Stimulated activated CD4-positive, alpha-beta T cell treated with anti-CD3 and anti-CD28 coated beads, Interleukin-1b, Interleukin-23, amount 100 ng/mL, for 1 hour (primary cell): ENCODE measurements at places on chromosomes 3 and 15.

GRCh38 chr3:69775751-69776150 lies 36.5 kb downstream of the MITF start:
- no peak for DNase-seq

- DNase-seq, result no peak
Measured at GRCh38 chr15:51842852-51843737, 13.6 kb downstream of the TMOD3 start.

GRCh38 chr15:42020713-42021273 lies at the start of gene PLA2G4E:
TSS of gene PLA2G4E (minus strand) at chr15:42021042. CDS start at chr15:42021030, 12 bp downstream.
- DNase-seq, result no peak

DNA sequence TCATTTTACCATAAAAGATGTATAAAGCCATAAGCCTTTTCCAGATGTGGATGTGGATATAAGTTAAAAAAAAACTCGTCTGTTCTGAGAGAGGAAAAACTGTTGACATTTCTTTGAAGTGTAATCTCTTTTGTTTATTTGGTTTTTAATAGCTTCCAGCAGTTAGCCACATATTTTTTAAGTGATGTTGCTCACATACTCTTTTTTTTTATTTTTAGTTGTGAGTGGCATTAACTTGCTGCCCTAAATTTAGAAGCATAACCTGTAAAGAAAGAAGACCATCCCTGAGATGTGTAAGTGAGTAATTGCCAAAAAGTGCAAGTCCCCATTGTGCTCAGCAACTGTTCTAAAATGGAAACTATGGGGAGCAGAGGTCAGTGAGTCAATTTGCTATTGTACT lies 415.9 kb upstream of the MDFIC2 start:
- no peak for DNase-seq

GRCh38 chr15:85534031-85534430 lies 153.6 kb downstream of the AKAP13 start:
- DNase-seq, result no peak

- DNase-seq, result no peak
Measured at GRCh38 chr15:32831485-32831884, 113.7 kb downstream of the GREM1 start.

DNA sequence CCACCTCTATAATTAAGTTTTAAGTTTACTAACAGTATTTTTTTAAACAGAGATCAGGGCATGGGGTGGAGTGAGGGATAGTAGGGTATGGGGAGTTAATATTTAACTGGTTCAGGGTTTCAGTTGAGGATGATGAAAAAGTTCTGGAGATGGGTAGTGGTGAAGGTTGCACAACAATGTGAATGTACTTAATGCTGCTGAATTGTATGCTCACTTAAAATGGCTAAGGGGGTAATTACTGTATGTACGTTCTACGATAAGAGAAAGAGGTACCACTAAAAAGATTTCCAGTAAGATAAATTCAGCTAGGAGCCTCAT lies 101.4 kb downstream of the TNIK start:
- DNase-seq, result no peak

- DNase-seq, result no peak
Measured at GRCh38 chr15:96837241-96837970, 506.9 kb downstream of the NR2F2 start.

- DNase-seq, result no peak
Measured at GRCh38 chr3:126009181-126009580, 40.2 kb downstream of the ROPN1B start.

- no peak for DNase-seq
Measured at GRCh38 chr3:109382588-109382987, 45.2 kb upstream of the DPPA4 start.

- DNase-seq, result no peak
Measured at GRCh38 chr15:71888797-71889196, 78.4 kb downstream of the NR2E3 start.

DNA sequence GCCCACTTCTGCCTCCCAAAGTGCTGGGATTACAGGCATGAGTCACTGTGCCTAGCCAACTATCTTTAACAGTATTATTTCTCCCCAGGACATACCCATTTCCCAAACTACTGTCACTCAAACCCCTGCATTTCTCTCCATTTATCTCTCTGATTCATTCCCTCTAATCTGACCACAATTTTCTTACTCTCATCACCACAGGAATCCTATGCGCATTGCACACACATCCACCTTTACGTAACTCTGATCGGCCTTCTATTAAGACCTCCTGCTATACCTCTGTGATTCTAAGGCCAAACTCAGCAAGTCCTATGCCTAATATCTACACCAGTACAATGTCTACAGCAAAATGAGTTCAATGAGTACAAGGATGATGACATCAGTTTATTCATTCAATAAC lies 235.0 kb downstream of the ULK4 start:
- no peak for DNase-seq

GRCh38 chr3:149363053-149363452 lies 14.4 kb downstream of the TM4SF1 start:
- no peak for DNase-seq

- DNase-seq, result no peak
Measured at GRCh38 chr15:78104566-78105475, 12.5 kb downstream of the SH2D7 start.

DNA sequence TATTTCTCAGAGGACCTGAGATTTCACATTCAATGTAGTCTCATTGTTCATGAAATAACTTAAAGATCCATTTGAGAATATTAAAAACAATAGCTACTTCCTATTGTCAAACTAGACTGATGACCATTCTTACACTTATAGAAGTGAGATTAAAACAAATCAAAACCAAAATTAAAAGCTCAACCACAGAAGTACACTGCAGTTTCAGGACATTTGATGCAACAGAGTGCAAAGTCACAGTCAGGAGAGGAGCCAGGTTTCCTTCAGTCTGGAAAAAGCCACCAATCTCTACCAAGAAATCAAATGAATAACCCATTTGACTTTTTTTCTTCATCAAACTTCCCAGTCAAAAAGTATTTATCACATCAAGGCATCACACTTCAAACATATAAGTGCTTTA lies 5.5 kb downstream of the CCPG1 start:
- no peak for DNase-seq

DNA sequence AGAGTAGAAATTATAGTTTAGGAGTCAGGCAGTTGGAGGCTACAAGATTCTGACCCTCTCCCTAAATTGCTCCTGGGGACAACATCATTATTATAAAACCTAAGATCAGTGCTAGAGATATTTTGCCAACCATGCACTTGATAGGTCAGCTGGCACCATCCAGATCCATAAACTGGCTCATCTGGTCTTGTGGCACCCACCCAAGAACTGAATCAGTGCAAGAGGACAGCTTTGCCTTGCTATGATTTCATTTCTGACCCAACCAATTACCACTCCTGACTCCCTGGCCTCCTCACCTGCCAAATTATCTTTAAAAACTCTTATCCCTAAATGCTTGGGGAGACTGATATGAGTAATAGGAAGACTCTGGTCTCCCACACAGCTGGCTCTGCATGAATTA lies 461.1 kb upstream of the TGFBR2 start:
- no peak for DNase-seq

GRCh38 chr3:64291345-64291744 lies 66.1 kb upstream of the PRICKLE2 start:
- DNase-seq, result no peak

DNA sequence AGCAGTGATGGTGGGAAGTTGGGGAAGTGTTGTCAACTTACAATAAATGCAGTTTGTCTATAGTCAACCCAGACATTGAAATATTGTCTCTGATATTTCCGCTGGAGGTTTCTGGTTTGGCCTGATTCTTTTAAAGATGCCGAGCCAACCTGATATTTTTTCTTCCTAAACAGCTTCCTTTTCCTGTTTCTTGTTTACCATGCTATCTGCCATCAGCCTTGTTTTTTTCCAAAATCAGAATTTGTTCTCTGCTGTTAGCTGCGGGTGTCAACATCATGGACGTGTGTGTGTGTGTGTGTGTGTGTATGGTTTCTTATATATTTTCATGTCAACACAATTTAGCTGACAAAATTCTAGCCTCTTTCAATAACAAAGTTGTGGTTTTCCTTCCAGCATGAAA lies 41.2 kb upstream of the XCR1 start:
- DNase-seq, result no peak

- DNase-seq, result no peak
Measured at GRCh38 chr3:174100744-174101143, 703.2 kb downstream of the NLGN1 start.

- DNase-seq, result no peak
Measured at GRCh38 chr3:99731499-99731898, 86.2 kb upstream of the CMSS1 start.

DNA sequence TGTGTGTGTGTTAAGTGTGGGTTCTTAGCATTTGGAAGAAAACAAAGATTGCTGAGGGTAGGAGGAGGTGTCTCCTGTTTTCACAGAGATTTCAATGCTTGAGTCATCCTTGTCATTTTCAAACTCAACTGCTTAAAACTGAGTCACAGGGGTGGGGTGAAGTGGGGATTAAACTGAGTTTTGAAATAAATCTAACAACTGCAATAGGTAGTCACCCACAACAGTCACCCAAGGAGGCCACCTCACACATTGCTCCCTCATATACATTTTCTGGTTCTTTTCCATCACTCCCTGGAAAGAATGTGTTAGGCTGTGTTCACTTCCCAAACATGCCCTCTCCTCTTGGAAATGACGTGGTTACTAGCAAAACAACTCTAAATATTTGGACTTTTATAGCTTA lies 187.7 kb upstream of the CMC1 start:
- no peak for DNase-seq

- no peak for DNase-seq
Measured at GRCh38 chr3:23940775-23941174, 4.3 kb upstream of the NR1D2 start.

- no peak for DNase-seq
Measured at GRCh38 chr3:16073203-16073602, 101.3 kb upstream of the GALNT15 start.

DNA sequence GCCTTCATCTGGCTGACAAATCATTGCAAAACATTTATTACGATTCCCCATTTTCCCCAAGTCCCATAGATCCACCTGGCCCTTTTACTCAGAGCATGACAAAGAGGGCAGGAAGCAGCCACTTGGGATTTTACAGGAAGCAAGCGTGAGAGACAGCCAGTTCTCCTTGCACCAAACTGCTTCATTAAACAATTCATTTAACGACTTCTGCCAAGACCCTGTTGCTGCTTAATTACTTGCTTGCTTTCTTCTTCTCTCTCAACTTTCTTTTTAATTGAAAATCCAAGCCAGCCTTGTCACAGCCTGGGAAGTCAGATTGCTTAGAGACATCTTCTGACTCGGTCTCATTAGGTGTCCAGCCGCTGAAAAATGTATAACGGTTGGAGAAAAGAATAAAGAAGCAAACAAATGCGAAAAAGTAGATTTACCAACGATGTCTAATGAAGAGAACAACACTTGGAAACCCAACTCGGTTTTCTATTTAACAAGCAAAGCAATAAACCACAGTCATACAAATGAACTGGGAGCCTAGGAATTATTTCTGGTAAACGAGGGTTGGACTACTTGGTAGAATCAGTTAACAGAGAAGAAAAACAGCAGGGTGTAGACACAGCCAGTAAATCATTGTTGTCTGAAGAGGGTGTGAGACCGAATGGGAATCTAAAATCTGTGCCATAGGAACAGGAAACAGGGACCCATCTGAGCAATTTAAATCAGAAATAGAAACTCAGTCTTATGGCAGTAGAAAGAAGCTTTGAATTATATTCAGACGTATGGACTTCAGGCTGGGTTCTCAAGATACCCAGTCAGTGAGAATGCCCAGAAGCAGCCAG lies 298.3 kb downstream of the LRRC3B start:
- DNase-seq, result no peak

DNA sequence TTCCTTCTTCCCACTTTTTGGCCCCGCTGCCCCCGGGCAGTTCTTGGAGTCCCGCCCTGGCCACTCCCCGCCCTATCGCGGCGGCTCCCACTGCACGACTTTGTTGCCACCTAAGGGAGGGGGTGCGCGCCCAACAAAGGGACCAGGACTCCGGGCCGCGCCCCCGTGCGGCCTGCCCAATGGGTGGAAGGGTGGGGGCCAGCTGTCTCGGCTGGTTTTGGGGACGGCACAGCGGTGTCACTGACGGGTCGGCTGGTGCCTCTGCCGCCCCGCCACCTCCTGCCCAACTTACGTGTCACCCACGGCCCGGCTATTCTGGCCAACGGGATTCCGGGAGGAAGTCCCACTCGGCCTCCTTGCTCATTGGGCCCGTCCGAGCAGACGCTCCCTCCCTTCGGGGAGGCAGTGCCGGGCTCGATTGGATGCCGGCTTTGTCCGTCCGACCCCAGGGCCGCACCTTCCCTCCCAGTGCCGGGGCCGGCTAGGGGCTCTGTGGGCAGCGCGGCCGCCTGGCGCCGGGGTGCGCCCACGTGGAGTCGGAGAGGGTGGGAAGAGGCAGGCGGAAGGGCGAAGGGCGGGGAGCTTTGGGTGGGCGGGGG lies at the start of gene GOLIM4:
Gene GOLIM4 (minus strand): TSS at position 314 of the 599 bp plus-strand sequence. CDS start 639 bp downstream, outside the sequence.
- no peak for DNase-seq

- no peak for DNase-seq
Measured at GRCh38 chr3:86942206-86942605, 48.7 kb downstream of the VGLL3 start.

DNA sequence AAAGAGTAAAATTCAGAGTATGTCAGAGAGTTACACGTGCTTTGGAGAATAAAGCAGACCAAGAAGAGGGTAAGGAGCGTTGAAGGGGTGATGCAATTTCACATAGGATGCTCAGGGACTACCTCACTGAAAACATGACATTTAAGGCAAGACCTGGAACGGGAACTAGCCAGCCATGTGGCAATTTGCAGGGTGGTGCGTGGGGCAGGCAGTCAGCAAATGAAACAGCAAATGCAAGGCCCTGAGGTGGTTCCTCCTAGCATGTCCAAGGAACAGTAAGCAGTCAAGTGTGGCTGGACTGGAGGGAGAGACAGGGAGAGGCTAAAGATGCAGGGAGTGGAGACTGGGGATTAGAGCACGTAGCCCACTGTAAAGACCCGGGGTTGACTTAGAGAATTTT lies 146.1 kb upstream of the LPP start:
- DNase-seq, result no peak

DNA sequence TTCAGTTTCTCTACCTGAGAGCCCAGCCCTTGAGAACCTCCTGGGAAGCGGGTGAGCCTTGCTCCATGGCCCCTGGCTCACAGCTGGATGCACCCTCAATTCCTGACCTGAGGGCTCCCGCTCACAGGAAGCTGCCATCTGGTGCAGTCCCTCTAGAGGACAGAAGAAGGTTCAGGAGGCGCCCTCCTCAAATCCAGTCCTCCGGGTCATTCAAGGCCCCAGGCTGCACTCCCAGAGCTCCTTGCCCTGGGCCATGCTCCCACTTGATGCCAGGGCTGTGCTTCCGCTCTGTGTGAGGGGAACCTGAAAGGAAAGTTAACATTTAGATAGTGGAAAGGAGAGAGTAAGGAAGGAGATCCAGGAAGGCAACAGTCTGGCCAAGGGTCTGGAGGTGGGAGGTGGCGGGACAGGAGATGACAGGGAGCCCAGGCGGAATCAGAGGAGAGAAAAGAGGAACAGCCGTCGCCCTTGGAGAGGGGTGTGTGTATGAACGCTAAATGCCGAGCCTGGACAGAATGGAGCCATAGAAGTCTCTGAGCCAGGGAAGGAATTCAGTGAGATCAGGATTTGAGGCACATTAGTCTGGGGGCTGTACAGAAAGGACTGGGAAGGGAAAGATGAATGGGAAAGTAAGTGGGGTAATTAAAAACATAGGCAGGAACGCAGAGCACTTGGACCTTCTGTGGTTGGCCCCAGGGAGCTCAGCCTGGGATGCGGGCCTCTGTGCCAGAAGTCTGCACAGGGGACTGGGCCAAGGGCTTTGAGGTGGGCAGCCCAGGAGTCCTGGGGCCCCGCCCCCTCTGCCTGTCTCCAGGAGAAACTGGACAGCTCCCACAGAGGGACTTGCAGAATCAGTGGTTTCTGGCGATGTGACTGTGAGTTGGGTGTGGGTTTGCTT lies 26.1 kb downstream of the TBC1D21 start:
- no peak for DNase-seq
